ENCODE measurements at places on chromosomes 2 and 18.

- DNase-seq = no peak
Observed at GRCh38 chr18:34595690-34596089, 114.4 kb upstream of the DTNA start.

GRCh38 chr2:126715576-126716406 lies 59.8 kb downstream of the GYPC start:
- no peak for DNase-seq

DNA sequence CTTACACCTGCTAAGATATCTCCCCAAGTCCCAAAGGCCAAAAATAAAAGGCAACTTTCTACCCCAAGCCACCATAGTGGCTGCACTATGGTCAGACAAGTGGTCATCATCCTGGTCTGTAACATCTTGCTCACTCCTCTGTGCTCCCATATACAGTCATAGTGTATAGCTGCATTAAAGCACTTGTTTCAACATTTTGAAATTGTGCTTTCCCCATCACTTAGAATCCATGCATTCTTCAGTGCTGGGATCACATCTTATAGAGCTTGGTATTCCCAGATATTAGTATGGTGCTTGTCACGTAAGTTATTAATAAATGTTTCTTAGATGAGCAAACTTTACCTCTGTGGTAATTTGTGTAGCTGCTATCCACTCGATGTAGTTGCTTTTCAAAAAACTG lies 40.4 kb upstream of the CDC42EP3 start:
- no peak for DNase-seq

GRCh38 chr18:45755934-45756333 lies 32.0 kb downstream of the SLC14A1 start:
- no peak for DNase-seq

GRCh38 chr2:202051499-202052161 lies 18.0 kb downstream of the FZD7 start:
- no peak for DNase-seq

GRCh38 chr18:24014986-24015638 lies 558 bp downstream of the TTC39C start:
- peak; percentile 45 for DNase-seq

GRCh38 chr2:52036024-52036423 lies 1004.1 kb upstream of the NRXN1 start:
- no peak for DNase-seq
